Colonic mucosa (tissue), 4 donors: ENCODE measurements at places on chromosomes 13 and 19.

DNA sequence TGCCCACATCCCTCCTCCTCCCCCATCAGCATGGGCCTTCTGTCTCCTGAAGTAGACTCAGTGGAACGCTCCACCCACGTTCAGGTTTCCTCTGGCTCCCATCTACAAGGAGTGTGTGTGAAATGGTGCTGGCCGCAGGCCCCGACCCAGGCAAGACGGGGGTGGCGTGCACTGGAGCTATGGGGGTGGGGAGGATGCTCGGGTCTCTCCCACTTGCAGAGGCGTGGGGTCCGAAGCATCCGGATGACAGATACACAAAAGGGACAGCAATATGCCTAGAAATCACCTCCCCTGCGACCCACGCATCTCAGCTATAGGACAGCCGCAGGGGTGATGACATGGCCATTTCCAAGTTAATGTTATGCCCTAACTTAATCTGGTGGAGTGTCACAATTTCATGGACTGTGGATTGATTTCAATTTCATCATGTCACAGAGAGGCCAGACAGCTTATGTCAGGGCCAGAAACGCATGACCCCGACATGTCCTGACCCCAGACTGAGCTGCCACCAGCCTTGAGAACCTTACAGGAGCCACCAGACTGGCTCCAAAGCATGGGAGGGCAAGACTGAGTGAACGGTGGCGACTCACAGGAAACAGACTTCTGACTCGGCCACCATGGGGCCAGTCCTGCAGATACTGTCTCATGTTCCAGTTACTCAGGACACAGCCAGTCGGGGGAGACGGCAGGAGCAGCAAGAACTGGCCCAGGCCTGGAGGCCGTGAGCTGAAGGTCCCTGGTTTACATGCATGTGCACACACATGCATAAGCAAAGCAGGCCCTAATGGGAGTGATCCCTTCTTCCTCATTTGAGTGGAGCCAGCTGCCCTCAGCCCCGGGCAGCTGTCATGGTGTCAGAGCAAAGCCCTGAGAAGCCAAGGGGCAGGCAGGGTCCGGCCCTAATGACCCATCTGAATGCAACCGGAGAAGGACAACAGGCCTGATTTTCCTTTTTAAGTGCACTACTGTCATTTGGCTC is 82.2 kb downstream of the SLC7A1 start:
- no peak for DNase-seq

- no peak for DNase-seq
Measured at GRCh38 chr13:31038834-31039552, 106.5 kb downstream of the TEX26 start.

GRCh38 chr19:18802354-18802753 is 11.2 kb upstream of the COMP start:
- DNase-seq: no peak

- DNase-seq: no peak
Measured at GRCh38 chr19:13859361-13859880, 17.5 kb upstream of the NANOS3 start.

- no peak for DNase-seq
Measured at GRCh38 chr19:33606556-33606955, 15.2 kb upstream of the CHST8 start.

DNA sequence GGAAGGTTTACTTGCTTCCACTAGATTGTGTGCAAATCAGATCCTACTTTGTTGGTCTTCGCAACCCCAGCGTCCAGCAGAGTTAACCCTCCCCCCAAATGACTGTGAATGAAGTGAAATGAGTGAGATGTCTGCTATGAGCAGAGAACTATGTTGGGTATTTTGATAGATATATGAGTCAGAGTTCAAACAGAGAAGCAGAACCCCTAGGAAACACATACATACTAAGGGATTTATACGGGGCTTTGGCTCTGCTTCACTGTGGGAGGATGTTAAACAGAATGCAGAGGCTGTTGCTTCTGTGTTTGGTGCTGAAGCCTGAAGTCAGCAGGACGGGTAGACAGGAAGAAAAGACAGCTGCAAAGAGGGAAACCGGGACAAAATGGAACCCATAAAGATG is 197.0 kb downstream of the MZT1 start:
- no peak for DNase-seq

GRCh38 chr13:44932850-44933251 is 56.4 kb downstream of the NUFIP1 start:
- DNase-seq: no peak

DNA sequence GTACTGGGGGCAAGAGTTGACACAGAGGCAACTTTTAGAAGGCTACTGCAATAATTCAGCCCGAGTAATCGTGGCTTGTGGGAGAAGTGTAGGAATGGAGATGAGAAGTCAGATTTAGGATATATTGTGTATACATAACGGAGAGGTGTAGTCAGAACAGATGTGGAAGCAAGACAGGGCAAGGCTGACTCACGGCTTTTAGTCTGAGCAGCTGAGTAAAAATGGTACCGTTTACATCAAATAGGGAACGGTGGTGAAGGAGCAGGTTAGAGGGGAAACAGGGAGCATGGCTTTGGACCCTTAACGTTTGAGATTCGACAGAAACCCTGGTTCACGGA is 796 bp upstream of the LSM14A start:
- no peak for DNase-seq

GRCh38 chr13:79380997-79381396 is 25.1 kb downstream of the RBM26 start:
- DNase-seq: no peak

GRCh38 chr13:24217601-24218281 is 57.2 kb downstream of the SPATA13 start:
- DNase-seq: peak; percentile 79

GRCh38 chr13:98761986-98762616 is 9.6 kb upstream of the SLC15A1 start:
- DNase-seq: no peak

DNA sequence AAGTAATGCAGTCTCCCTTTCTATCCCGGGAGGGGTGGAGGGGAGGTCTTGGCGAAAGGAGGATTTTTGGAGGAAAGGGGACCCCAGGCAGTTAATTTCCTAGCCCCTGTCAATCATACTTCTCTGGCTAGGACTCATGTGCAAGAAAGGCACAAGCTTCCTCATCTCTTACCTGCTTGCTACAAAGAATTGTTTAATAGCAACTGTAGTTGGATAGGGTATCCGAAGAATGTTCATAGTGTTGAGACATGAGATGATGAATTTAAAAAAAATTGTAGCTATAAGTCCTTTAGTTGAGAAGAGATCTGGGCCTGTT is 525 bp downstream of the BORA start:
- no peak for DNase-seq

DNA sequence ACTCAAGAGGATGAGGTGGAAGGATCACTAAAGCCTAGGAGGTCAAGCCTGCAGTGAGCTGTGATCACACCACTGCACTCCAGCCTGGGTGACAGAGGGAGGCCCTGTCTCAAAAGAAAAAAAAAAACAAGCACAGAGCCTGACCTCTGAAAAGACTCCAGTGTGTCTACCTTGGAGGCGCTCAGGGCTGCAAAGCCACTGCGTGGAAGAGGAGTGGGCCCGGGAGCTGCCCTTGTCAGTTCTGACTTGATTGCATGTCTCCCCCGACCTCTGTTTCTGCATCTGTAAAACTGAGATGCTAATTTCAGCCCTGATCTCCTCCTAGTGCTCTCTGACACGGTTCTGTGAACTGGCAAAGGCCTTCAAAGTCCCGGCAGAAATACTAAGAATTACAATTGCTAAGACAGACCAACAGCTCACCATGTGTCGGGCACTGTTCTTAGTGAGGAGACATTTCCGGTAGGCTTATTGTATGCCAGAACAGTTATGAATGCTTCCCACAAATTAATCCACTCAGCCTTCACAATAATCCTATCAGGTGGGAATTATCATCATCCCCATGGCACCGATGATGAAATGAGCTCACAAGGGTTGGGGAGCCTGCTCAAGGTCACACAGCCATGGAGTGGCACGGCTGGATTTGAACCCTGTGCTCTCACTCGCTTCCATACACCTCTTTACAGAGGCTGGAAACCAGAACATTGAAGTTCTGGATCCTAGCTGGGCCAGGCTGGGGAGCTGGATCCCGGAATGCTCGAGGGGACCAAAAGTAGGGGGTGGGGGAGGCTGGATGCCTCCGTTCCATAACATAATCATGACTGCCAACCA is 3.5 kb downstream of the AKT2 start:
- DNase-seq: no peak

GRCh38 chr19:34503531-34504272 is 22.1 kb downstream of the WTIP start:
- DNase-seq: no peak

GRCh38 chr13:71169180-71169579 is 697.8 kb downstream of the DACH1 start:
- no peak for DNase-seq
